ENCODE measurements at places on chromosomes 16 and 17.

- no peak for DNase-seq
Observed at GRCh38 chr17:66661411-66662256, 173.3 kb upstream of the CACNG5 start.

GRCh38 chr17:34760931-34761495 is 181.6 kb downstream of the TMEM132E start:
- no peak for DNase-seq

DNA sequence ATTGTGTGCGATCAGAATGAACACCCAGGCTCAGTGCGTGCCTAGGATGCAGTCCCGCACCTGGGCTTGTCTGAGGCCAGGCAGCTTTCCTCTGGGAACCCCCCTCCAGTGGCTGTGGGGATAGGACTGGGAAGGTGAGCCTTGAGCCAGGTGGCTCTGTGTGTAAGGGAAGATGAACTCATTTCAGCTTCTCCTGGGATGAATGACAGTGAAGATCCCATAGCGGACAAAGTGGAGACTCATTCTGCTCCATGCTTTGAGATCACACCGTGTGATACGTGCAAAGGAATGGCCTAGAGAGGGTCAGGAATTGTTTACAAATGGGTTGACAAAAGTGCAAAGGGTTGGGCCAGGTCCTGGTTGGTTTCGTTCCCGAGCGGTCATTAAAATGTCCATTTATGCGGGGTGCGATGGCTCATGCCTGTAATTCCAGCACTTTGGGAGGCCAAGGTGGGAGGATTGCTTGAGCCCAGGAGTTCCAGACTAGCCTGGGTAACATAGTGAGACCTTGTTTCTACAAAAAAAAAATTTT is 15.8 kb downstream of the GPRC5C start:
- no peak for DNase-seq

- no peak for DNase-seq
Observed at GRCh38 chr17:50037321-50038107, 18.4 kb upstream of the ITGA3 start.

- DNase-seq: no peak
Observed at GRCh38 chr17:79547586-79547985, 63.3 kb downstream of the RBFOX3 start.

DNA sequence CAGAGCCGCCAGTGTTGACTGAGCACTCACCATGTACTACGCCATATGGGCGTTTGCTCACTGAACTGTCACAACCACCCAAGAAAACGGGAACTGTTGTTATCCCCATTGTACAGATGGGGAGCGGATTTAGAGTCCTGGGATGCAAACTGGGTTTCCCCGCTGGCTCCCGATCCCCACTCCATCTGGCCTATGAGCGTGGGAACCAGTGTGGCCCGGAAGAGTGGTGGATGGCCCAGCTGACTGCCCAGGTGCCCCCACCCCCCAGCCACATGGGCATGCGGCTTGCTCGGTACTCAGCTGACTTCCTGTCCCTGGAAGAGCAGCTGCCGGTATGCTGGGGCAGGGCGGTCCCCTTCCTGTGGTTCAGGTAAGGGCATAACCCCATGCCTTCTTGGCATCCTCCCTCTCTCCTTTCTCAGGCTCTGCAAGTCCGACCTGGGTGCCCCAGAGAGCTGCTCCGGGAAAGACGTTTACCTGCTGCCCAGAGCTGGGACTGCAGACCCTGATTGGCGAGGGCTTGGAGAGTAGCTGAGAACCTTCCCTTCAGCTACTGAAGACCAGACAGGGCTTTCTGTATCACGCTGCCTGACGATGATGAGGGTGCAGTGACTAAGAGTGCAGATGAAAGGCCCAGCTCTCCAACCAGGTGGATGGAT is 16.2 kb downstream of the SOCS3 start:
- no peak for DNase-seq

GRCh38 chr17:78258323-78259191 is 27.1 kb downstream of the TMEM235 start:
- DNase-seq: no peak

- DNase-seq: no peak
Observed at GRCh38 chr16:68676113-68676860, 31.2 kb downstream of the CDH3 start.

DNA sequence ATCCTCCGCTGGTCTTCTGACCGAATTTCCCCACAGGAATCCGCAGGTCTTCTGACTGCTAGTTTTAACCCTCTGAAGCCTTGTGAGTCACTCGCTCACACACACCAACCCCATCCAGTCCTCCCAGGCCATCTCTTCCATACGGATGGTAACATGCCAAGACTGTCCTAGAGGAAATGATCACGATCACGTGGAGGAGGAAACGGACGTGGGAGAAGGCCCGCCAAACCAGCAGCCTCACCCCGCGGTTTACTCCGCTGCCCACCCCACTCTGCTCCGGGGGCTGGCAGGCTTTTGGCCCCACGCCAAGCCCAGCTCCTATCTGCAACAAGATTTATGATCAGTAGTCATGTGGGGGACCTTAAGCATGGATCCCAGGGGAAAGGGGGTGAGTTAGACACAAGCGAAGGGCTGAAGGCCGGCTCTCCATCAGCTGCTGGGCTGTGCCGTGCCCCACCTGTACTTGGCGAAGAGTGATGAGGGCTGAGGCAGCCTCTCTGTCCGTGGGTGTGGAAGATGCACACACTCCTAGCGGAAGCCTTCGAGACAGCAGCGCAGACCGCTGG is 1.5 kb upstream of the FAAP100 start:
- DNase-seq: no peak

- DNase-seq: peak; percentile 83
Observed at GRCh38 chr17:16991349-16992009, 19.6 kb upstream of the TNFRSF13B start.

DNA sequence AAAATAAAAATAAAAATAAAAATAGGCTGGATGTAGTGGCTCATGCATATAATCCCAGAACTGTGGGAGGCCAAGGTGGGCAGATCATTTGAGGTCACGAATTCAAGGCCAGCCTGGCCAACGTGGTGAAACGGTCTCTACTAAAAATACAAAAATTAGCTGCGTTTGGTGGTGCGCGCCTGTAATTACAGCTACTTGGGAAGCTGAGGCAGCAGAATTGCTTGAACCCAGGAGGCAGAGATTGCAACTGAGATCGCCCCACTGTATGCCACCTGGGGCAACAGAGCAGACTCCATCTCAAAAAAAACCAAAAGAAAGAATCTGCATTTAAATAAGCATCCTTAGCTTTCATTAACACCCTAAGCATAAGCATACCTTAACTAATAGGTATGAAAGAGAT is 33.8 kb downstream of the YWHAE start:
- DNase-seq: no peak

- DNase-seq: no peak
Observed at GRCh38 chr17:57536789-57537523, 208.1 kb downstream of the CCDC182 start.

DNA sequence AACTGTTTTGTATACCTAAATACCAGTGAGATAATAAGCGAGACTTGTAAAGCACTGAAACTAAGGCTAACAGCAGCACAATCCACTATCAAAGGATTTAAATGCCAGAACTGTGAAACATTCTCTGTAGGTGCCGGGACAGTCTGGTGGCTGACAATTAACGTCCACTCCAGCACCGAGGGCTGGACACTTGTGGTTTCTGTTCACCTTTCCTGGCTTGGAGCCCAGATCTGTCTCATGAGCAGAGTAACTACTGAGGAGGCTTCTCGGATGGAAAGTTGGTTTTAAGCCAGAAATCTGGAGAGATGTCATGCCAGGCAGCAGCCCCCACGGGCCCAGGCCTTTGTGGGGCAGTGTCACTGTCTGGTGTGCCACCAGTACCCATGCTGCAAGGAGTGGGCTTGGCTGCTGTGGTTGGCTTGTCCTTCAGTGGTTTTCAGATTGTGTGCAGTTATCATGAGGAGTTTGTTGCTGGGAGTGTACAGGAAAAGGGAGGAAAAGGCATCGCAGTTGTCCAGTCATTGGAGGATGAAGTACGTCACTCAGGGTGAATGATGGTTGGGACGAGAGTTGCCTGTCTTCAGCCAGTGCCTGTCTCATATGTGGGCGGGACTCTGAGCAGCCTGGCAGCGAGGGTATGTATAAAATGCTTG is 35.5 kb downstream of the UBN1 start:
- DNase-seq: no peak

DNA sequence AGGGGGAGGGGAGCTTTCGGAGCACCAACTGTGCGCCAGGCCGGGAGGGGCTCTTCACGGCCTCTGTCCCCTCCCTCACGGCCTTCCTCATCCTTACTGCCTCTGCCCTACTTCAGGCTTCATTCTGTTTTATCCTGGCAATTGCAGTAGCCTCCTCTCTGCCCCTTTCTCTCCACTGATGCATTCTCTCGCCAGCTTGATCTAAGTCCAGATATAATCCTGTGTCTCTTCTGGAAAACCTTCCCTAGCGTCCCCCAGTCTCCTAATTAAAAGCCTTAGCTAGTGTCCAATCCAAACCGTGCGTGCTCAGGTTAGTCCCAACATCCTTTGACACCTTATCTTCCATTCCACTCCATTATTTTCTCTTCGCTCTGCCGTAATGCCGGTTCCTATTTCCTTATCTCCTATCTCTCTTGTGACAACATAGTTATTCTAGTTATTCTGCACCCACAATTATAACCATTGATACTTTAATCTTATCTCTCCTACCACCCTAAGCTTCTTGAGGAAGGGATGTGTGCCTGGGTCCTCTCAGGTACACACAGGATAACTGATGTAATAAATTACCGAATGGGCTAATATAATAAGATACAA is 869 bp downstream of the ZNF48 start:
- no peak for DNase-seq

DNA sequence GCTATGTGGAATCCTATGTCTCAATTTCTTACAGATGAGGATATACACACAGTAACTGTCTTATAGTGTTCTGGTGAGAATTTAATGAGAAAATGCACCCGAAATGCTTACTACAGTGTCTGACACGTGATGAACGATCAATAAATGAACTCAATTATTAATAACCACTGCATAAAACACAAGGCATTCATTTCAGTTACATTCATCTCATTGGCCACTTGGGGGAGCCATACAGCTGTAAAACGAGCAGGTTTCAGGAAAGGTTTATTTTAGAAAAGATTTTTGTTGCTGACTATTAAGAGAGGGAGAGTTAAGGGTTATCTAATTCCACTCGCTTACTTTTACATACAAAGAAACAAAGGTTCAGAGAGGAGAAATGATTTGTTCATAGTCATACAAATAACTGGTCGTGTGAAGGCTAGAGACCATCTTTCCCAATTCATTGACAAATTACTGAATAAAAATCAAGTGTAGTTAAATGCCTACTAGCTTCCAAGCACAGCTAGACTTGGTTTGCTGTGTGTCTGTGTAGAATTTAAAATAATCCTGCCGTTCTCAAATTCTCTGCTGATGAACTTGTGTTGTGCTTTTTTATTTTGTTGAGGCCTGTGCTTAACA is 160.1 kb downstream of the MAP2K4 start:
- peak; percentile 16 for DNase-seq

- no peak for DNase-seq
Observed at GRCh38 chr16:64167936-64168335, 953.9 kb downstream of the CDH11 start.

GRCh38 chr16:23395732-23396131 is 57.3 kb downstream of the COG7 start:
- DNase-seq: no peak

GRCh38 chr17:43373356-43373755 is 25.4 kb upstream of the ARL4D start:
- DNase-seq: no peak

DNA sequence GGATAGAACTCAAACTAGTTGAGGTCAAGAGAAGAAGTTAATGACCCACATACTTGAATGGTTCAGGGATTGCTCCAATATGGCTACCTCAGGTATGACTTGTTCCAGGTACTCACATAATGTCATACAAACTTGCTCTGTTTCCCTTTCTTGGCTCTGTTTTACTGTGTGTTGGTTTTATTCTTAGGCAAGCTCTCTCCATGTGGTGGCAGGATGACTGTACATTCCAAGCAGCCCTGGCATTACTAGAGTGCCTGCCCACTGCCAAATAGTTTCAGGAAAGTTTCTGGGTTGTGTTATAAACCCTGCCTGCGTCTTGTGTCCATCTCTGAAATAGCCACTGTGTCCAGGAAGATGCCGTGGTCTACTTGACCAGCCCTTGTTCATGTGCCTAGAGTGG is 476.8 kb downstream of the SHISA9 start:
- no peak for DNase-seq

- no peak for DNase-seq
Observed at GRCh38 chr16:75296606-75297005, 45.2 kb upstream of the BCAR1 start.

GRCh38 chr16:67248401-67249177 is at the start of gene SLC9A5:
Gene SLC9A5 (plus strand): TSS chr16:67248979. CDS start chr16:67249015, 36 bp downstream.
- peak; percentile 53 for DNase-seq

DNA sequence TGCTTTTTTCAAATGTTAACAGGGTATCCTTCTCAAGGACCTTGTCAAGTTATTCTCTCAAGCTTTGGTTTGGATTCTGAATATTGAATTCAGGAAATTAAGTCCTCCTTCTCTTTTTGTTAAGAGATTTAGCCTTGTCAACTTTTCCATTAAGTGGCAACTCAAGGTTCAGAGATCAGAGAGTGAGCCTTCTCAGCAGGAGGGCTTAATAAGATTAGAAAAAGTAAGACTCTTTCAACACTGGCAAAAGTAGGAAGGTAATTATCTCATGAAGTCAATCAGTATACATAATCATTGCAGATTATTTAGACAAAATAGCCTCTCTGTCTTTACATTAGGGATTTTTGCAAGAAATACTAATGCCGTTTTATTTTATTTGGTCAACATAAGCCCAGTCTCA is 330.7 kb downstream of the KIF2B start:
- no peak for DNase-seq

DNA sequence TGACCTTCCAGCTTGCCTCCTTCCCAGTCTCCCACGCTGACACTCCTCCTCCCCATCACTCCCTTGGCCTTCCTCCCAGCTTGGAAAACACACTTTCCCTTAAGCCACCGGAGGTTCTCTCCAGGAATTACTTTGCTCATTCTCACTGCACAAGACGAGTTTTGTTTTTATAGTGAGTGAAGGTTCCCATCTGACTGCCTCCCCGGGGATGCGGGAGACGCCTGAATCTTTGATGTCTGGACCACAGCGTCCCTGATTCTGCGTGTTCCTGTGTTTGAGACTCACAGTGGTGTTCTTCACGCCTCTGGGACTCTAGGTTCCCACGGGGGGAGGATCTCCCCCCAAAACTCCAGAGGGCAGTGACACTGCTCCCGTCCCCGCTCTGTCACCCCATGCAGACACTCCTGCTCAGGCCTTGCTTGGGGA is 2.0 kb downstream of the DNAI2 start:
- no peak for DNase-seq

DNA sequence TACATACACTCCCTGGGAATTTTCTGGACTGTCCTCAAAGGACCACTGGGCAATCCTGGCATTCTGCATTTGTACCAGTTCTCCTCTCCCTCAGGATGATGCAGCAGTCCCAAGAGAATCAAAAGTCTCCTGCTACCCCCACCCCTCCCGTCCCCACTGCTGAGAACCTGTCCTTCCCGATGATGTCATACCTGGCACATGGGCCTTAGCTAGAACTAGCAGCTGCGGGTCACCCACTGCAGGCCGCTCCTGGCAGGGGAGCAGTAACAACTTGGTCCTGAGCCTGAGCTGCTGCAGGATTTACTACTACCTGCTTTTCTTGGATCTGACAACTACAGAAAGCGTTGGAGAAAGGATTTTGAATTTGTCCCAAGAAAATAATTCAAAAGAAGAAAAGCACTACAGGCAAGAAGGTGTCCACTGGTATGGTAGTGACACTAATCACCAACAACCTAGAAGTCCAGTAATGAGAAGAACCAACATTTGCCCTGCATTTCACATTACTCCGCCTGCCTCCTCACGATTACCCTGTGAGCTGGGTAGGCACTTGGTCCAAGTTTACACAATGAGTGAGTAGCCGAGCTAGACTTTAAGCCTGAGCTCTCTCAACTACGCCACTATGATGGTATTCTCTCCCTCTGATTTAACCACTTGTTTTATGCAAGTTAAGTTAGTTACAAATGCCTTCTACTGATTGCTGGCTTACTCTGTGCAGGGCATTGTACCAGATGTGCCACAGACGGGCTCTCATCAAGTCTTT is 55.3 kb upstream of the ETV4 start:
- no peak for DNase-seq

Measured in WTC11 (cell line).